Activated T-cell treated with anti-CD3 and anti-CD28 coated beads, Interleukin-2, amount 50 U/mL, for 48 hours (primary cell): ENCODE measurements at places on chromosomes 1 and 21.

DNA sequence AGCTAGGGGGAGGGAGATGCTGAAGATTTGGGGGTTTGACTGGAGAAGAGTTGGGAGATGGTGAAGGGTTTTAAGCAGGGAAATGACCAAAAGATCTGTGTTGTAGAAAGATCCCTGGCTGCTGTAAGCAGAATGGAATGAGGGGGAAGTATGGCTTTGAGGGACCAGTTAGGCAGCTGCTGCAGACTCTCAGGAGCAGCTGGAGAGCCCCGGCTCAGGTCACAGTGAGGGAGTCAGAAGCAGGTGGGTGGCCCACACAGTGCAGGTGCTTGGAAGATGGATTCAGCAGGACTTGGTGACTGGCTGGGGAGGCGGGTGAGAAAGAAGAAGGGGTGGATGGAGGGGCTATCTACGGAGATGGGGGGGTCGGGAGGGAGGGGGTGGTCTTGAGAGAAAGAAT, 35.7 kb downstream of the EDN2 start:
- no peak for DNase-seq

DNA sequence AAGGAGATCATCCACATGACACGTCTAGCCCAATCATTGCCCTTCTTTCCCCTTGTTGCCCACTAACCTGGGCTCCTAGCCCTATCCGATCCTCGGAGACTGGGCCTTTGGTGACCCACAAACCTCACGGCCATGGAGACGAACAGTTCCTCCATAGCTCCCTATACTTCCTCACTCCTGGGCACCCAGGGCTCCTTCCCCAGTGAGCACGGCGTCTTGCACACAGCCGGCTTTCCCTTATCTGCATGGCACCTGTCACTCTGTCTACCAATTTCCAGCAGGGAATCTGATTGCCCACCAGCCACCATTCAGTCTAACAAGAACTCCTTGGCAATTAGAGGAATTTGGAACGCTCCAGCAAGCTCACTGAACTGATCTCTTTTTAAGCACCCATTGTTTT, 3.1 kb downstream of the GNG4 start:
- DNase-seq: no peak

- DNase-seq: no peak
Measured at GRCh38 chr1:69312055-69312732, 255.5 kb upstream of the LRRC7 start.

DNA sequence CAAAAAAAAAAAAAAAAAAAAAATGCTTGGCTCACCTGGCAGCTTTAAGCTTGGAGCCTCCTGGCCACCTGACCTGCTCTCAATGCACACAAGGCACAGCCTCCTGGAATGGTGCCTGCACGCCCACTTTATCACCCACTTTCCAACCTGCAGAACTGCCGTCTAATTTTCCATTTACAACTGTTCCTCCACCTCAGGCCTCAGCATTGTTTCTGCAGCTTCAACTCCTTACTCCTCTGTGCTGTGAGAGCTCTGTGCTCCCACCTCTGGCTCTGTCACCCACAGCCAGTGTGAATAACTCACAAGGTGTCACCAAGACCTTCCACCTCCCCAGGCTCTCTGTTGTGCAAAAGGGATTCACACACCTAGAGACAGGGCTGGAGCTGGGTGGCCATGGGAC, 38.7 kb upstream of the GPR157 start:
- no peak for DNase-seq

GRCh38 chr1:110067893-110068645, 2.4 kb downstream of the ALX3 start:
- peak; percentile 47 for DNase-seq

DNA sequence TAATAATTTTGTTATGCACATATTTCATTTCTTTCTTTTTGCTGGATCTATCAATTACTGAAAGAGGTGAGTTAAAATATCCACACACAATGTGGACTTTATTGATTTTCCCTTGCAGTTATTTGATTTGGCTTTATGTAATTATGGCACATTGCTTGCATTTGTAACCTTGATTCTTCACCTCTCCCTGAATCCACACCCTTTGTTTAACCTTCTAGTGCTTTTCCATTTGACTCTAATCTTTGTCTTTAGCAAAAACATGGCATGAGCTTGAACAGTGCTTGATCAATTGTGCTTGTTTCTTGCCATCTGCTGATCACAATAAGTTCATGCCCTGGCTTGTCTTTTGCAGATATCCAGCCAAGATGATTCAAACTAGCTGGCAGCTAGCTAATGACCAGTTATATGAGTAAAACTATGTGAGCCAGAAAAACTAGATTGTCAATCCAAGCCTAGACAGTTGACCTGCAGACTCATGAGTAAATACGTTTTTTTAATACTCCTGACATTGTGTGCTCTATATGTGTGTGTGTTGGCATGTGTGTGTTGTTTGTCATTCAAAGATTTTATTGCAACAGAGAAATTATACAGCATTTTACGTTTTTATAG, 899.2 kb downstream of the NCAM2 start:
- DNase-seq: no peak

GRCh38 chr21:38912102-38912629, 106.4 kb downstream of the ETS2 start:
- DNase-seq: no peak

DNA sequence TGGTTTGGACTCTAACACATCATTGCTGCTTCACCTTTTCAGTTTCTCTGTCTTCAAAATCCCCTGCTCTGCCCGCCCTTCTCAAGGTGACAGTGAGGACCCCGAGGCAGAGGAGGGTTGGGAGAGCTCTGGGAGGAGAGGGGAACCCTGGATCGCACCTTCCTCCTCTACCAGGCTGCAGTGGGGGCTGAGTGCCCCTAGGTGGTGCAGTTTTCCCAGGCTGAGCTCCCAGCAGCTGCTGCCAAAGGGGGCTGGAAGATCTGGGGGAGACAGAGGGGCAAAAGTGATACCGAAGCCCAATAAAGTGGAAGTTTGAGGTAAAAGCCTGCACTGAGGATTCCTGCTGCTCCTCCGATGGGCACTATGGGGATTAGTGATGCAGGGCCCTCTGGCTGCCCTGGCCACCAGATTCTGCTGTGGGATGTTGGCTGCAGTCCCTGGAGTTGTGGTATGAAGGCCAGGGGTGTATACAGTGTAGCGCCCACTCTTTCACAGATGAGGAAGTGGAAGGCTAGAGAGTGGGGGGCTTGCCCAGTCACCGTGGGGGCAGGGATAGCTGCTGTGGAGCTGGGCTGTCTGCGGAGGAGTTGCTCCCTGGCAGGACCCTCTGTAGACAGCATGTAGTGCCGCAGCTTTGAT, 40.7 kb upstream of the SCMH1 start:
- DNase-seq: peak; percentile 42

GRCh38 chr1:53125623-53126360, 16.6 kb downstream of the SLC1A7 start:
- no peak for DNase-seq
